CD4-positive, alpha-beta memory T cell (primary cell): ENCODE measurements at places on chromosomes 13 and 19. TPM values are rescaled to one million over a fixed set of nuclear protein-coding genes. Genes with fewer than 3 reads are reported as not detected.
A peak's percentile ranks its signal among the peaks of the same experiment; 100 is the strongest.

Gene PSG7
- not detected for total RNA-seq

Gene MEIS3
- total RNA-seq, result not detected

Gene ZNF446
- total RNA-seq, result 19.5 TPM

Gene ZNF729
- total RNA-seq, result not detected

Gene POSTN
- not detected for total RNA-seq

Gene FUT2
- not detected for total RNA-seq

Gene SIGLEC12
- not detected for total RNA-seq

Gene OR10H1
- not detected for total RNA-seq

- no peaks in the 10 kb centered on the region for H3K4me1 ChIP-seq
- no peaks in the 10 kb centered on the region for H3K36me3 ChIP-seq
- no peak overlapping the region for H3K27ac ChIP-seq
- H3K4me3 ChIP-seq, result no peak overlapping the region
These were observed 168.2 kb downstream of the DNAJC15 start for GRCh38 chr13:43191546-43191945.

DNA sequence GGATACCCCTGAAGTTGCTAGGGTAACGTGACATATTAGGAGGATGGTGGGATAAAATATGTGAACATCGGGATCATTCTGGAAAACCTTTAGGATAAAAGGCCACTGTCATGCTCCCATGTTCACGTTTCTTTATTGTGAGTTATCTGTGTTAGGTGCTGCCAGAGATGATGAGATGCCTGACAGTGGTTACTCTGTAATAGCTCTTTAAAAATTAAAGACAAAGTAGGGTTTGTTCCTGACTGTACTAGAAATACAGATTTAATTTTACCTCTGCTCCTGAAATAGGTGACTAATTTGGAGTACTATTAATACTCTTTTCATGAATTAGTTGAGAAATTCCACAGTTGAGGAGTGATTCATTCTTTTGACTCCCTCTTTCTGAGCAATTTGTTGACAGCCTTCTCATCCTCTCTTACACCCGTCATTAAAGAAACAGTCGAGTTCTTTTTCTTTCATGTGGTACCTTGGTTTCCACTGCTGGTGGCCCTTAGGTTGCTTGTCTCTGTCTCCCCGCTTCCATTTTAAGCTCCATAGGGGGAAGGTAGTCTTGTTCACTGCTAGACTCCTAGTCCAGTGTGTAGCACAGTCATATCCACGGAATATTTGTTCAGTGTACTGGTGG, 28.4 kb downstream of the SAE1 start:
- H3K27ac ChIP-seq, result peak overlapping the region; percentile 43
- peaks cover 79% of the 10 kb centered on the region for H3K4me1 ChIP-seq
- H3K27me3 ChIP-seq, result no peaks in the 10 kb centered on the region

GRCh38 chr19:18131841-18132596, 20.9 kb upstream of the PIK3R2 start:
- no peak for DNase-seq
- no peak overlapping the region for H3K27ac ChIP-seq
- H3K4me1 ChIP-seq, result no peaks in the 10 kb centered on the region
- no peaks in the 10 kb centered on the region for H3K27me3 ChIP-seq
- H3K36me3 ChIP-seq, result peaks cover 67% of the 10 kb centered on the region

DNA sequence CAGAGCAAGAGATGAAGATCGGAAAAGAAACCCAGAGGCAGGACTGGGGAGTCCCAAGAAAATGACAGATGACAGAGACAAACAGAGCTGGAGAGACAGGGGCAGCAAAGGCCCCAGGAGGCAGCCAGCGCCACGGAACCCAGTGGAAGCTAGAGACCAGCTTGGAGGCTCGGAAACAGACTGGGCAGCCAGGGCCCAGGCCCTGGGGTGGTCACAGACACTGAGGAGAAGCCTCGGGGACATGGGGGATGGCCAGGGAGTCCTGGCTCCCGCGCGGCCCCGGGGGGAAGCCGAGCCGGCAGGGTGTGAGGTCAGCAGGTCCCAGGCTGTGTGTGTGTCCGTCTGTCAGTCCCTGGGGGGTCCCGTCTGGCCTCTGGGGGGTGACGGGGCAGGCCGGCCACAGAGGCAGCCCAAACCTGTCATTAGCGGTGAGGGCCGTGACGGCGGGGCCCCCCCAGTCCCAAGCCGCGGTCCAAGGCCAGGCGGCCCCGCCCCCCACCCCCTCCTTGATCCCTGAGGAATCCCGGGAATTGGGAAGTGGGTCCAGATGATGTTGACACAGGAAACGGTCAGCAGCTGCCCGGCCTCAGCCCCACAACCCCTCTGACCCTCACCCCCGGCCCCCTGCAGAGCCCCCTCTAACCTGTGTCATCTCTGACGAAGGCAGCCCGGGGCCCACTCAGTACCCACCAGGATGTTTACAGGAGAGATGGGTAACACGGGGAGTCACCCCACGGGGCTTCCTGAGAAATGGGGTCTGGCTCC, 2.5 kb upstream of the TMEM190 start:
- peaks cover 16% of the 10 kb centered on the region for H3K27me3 ChIP-seq
- peaks cover 7% of the 10 kb centered on the region for H3K4me1 ChIP-seq
- H3K36me3 ChIP-seq, result no peaks in the 10 kb centered on the region

- H3K27me3 ChIP-seq, result no peaks in the 10 kb centered on the region
- H3K4me1 ChIP-seq, result no peaks in the 10 kb centered on the region
- DNase-seq, result no peak
- H3K4me3 ChIP-seq, result no peak overlapping the region
These were observed 53.3 kb downstream of the MBD3L2B start for GRCh38 chr19:6967967-6968366.

GRCh38 chr19:3338541-3339181, 27.7 kb upstream of the NFIC start:
- H3K27me3 ChIP-seq, result no peaks in the 10 kb centered on the region
- H3K36me3 ChIP-seq, result no peaks in the 10 kb centered on the region
- H3K4me1 ChIP-seq, result peaks cover 10% of the 10 kb centered on the region
- H3K4me3 ChIP-seq, result peak overlapping the region; percentile 50

DNA sequence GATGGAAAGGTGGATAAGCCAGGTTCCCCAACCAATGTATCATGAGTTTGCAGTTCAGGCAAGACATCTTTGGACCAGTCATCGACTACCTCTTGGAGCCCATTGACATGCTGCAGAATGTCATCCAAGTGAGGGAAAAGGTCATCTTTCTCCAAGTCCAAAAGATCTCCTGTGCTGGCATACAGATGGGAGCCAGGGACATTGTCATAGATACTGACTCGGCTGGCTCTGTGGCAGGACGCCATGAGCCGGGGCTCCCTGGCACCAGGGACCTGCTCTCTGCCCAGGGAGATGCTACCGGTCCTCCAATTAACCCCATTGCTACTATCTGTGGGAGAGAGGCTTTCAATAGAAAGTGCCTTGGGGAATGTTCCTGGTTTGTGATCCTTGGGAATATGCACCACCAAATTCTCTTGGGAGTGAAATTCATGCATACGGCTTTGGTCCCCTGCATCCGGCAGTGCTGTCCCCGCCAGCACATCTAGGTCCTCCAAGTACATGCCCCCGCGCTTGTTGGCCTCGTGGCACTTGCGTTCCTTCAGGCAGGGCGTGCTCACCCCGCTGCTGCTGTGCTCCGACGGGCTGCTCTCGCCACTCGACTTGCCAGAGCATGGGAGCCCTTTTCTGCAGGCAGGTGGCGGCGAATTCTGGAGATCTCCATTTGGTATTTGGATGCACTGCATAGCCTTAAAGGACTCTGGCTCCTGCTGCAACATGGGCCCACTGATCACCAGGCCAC, 113.0 kb downstream of the KL start:
- H3K27ac ChIP-seq, result no peak overlapping the region
- no peak overlapping the region for H3K4me3 ChIP-seq
- no peaks in the 10 kb centered on the region for H3K27me3 ChIP-seq
- DNase-seq, result no peak
- H3K4me1 ChIP-seq, result no peaks in the 10 kb centered on the region
- no peaks in the 10 kb centered on the region for H3K36me3 ChIP-seq

DNA sequence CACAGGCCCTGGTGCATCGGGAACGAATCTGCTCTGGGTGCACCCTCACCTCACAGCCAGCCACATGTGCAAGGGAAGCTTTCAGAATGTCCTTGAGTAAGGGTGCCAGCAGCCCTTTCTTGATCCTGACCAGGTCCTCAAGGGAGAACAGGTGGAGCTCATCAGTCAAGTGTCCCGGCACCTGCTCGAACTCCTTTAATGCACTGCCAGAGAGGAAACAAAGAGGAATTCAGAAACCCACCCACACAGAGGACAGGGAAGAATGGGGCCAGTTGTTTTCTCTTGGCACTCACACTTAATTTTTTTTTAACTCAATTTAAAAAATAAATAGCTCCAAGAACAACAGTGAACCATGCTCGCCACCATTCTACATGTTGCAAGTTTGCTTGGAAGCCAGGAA, 41.7 kb downstream of the RUBCNL start:
- no peak for DNase-seq
- peaks cover 9% of the 10 kb centered on the region for H3K4me1 ChIP-seq
- no peak overlapping the region for H3K27ac ChIP-seq
- H3K4me3 ChIP-seq, result no peak overlapping the region

DNA sequence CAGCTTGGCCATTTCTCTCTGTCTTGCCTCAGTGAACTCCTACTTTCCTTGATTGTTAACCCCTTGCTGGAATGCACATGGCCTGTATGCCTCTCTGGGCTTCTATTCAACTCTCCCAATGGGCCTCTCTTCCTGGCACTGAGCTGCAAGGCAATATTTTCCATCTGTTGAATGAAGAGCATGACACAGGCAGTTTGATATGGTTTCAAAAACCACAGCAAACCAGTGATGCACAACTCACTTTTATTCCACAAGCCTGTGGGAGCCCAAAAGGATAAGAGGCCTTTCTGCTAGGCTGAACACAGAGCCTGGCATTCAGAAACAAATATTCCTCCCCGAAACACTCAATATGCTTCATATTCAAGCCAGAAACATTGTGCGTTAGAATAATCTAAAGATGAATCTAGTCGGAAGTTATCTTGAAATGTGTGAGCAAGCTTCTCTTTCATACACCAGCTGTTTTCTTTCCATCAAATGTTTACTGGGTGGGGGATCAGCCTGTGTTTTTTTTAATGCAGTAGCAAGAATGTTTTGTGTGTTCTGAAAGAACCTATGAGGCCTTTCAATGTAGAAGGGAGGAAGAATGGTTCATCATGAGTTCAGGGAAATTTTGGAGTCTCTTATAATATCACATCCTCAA, 443.1 kb upstream of the SPRY2 start:
- H3K4me3 ChIP-seq, result no peak overlapping the region
- no peaks in the 10 kb centered on the region for H3K27me3 ChIP-seq
- no peak for DNase-seq
- H3K36me3 ChIP-seq, result no peaks in the 10 kb centered on the region
- H3K4me1 ChIP-seq, result no peaks in the 10 kb centered on the region
- no peak overlapping the region for H3K27ac ChIP-seq

GRCh38 chr13:73850104-73850873, 283.9 kb downstream of the KLF12 start:
- H3K27me3 ChIP-seq, result no peaks in the 10 kb centered on the region
- no peak overlapping the region for H3K27ac ChIP-seq
- DNase-seq, result no peak
- H3K4me3 ChIP-seq, result no peak overlapping the region
- H3K4me1 ChIP-seq, result peaks cover 33% of the 10 kb centered on the region
- H3K36me3 ChIP-seq, result peaks cover 8% of the 10 kb centered on the region

DNA sequence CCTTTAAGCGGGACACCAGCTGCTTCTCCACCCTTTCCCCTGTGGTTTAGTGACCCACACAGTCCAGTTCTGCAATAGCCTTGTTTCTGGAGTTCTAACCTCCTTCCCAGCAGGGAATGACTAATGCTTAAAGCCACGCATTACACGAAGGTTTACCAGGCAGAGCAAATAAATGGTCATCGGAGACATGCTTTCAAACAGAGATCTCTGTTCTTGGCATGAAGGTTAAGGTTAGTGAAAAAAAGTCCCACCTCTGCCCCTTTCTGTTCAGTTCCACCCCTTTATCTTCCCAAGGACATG, 25.3 kb upstream of the MEDAG start:
- H3K27ac ChIP-seq, result no peak overlapping the region
- H3K4me1 ChIP-seq, result no peaks in the 10 kb centered on the region
- no peak overlapping the region for H3K4me3 ChIP-seq
- H3K27me3 ChIP-seq, result no peaks in the 10 kb centered on the region
- H3K36me3 ChIP-seq, result no peaks in the 10 kb centered on the region

DNA sequence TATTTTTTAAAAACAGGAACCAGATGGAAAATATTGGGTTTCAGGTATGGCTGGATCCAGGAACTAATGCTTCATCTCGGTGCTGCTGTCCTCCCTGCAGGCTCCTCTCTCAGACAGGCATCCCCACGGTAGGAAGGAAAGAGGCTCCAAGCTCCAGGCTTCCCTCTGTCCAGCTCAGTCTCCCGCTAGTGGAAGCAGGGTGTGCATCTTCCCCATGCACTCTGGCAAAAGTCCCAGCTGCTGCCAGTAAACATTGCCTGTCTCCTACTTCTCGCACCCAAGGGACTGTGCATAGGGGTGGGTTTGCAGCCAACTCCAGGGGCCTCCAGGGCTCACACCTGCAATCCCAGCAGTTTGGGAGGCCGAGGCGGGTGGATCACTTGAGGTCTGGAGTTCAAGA, 29.2 kb downstream of the IL12RB1 start:
- no peak for DNase-seq
- H3K4me3 ChIP-seq, result no peak overlapping the region
- H3K27me3 ChIP-seq, result no peaks in the 10 kb centered on the region
- H3K36me3 ChIP-seq, result peaks cover 9% of the 10 kb centered on the region

DNA sequence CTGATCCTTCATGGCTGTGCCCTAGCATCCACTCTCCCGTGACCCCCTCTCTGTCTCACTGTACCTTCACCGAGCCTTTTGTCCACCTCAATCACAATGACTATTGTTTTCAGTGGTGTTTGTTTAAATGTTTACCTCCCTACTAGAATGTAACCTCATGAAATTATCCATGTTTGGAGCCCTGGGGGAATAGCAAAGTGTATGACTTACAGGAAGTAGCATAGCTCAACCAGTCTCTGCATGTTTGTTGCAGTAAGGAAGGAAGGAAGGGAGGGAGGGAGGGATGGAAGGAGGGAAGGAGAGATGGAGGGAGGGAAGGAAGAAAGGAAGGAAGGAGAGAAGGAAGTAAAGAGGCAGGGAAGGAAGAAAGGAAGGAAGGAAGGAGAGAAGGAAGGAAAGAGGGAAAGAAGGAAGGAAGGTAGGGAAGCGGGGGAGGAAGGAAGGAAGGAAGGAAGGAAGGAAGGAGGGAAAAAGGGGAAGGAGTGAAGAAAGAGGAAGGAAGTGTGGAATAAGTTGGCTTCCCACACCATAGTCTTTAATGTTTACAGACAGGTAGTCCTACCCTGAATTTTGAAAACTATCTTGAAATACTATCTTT, 421.4 kb downstream of the COG6 start:
- no peak for DNase-seq
- no peak overlapping the region for H3K27ac ChIP-seq
- H3K27me3 ChIP-seq, result no peaks in the 10 kb centered on the region
- no peak overlapping the region for H3K4me3 ChIP-seq
- no peaks in the 10 kb centered on the region for H3K4me1 ChIP-seq

GRCh38 chr19:3603121-3603811, 3.4 kb downstream of the TBXA2R start:
- H3K4me1 ChIP-seq, result peaks cover 26% of the 10 kb centered on the region
- H3K36me3 ChIP-seq, result no peaks in the 10 kb centered on the region
- no peaks in the 10 kb centered on the region for H3K27me3 ChIP-seq
- no peak for DNase-seq
- no peak overlapping the region for H3K27ac ChIP-seq
- no peak overlapping the region for H3K4me3 ChIP-seq
